H4 (cell line): ENCODE measurements at places on chromosomes 2 and 18. TPM values are rescaled to one million over a fixed set of nuclear protein-coding genes. Genes with fewer than 3 reads are reported as not detected.

The WDSUB1 gene
- 4.2 and 6.1 TPM in 2 replicates for total RNA-seq

The LIMS3 gene
- not detected in 2 replicates for total RNA-seq

The MARCHF4 gene
- total RNA-seq: 0.15 and 0.29 TPM in 2 replicates

The FSIP2 gene
- under 0.01 TPM in 2 replicates for total RNA-seq

The SCN2A gene
- 0.10 and 0.64 TPM in 2 replicates for total RNA-seq

The STARD6 gene
- not detected in 2 replicates for total RNA-seq

The CLEC4F gene
- total RNA-seq: not detected in 2 replicates

The TM4SF20 gene
- total RNA-seq: 0.04 TPM in 1 of 2 replicates, not detected in the other

DNA sequence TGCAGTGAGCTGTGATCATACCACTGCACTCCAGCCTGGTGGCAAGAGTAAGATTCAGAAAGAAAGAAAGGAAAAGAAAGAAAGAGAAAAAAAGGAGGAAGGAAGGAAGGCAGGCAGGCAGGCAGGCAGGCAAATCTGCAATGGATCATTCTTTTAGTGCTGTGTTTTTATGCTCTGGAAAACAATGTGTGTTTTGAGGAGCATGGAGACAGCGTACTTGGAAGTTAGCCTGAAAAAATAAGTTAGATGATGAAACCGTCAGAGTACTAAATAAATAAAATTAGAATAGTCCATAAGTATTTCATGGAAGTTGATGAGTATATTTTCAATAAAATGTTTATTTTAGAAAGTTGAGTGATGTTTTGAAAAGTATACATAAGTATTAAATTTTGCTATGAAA is 366.4 kb upstream of the CDH20 start:
- no peak for DNase-seq

- no peak for DNase-seq
These were observed 3.8 kb upstream of the SLC8A1 start for GRCh38 chr2:40455661-40456060.

DNA sequence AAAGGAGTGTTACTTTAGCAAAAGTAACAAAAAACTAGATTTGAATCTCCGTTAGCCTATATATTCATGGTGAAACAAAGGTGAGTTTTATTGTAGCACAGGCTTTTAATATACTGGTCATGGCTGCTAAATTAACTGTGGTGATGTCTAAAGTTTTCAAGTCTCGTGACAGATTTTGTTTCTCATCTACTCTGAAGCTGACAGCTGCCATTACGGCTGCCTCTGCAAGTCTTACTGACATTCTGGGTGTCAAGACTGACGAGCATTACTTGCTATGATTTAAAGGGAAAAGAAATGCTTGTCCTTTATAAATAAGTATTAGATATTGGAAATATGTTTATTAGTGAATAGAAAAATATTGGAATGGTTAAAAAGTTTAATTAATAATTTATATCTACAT is 207.7 kb downstream of the DSEL start:
- DNase-seq: no peak

GRCh38 chr2:32060266-32060665 is 3.1 kb upstream of the SPAST start:
- no peak for DNase-seq

- no peak for DNase-seq
These were observed 24.4 kb upstream of the GAREM2 start for GRCh38 chr2:26148501-26148900.

- DNase-seq: no peak
These were observed 11.3 kb downstream of the OSR1 start for GRCh38 chr2:19346983-19347618.

GRCh38 chr18:62399781-62400308 is 74.7 kb downstream of the TNFRSF11A start:
- peak; percentile 72 for DNase-seq

DNA sequence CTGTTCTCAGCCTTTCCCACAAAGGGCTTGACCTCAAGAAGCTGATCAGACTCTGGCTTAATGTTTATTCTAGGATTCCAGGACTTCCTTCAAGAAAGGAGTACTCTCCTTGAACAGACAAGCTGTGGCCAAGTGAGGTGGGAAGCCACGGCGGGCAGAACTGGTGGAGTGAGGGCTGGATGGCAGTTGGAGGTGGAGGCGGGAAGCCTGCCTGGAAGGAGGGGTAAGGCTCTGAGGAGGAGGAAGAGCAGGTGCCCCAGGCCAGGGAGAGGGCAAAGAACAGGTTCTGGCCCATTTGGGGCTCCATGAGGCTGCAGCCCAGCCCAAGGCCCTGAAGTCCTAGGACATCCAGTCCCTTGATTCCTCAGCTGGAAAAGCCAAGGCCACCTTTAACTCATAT is 143.9 kb downstream of the CYP26B1 start:
- no peak for DNase-seq

GRCh38 chr2:123895651-123896050 is 129.4 kb upstream of the CNTNAP5 start:
- no peak for DNase-seq

DNA sequence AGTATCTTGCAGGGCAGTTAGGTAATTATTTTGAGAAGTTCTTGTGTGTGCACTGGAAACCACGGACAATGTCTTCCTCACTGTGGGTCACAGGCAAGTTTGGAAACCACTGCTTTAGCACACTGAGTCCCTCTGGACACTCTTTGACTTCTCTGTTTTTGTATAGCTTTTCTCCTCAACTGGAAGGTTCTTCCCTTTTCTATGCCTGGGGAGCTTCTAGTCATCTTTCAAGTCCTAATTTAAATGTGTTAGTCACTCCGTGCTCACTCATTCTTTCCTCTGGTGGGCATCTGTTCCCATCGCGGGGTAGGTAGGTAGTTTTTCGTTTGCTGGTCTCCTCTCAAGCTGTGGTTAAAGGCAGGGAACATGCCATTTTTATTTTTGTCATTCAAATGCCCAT is 32.1 kb downstream of the E2F6 start:
- DNase-seq: no peak

DNA sequence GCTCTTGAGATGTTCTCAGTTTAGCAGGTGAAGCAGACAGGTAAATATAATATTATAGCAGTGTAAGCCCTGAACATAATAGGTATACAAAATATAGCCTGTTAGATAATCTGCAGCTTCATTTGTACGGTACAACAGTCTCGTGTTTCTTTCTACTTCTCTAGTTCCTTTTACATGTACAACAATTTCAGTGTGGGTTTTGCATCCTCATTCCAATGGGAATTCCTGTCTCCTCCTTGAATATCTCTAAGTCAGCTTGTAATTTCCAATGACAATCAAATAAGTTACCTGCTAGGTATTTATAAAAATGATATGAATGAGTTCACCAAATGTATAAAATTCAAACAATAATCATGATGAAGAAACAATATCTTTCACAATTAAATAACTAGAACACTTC is 330.0 kb upstream of the RND3 start:
- DNase-seq: no peak

GRCh38 chr2:238974501-238975166 is 126.7 kb downstream of the TWIST2 start:
- peak; percentile 91 for DNase-seq

DNA sequence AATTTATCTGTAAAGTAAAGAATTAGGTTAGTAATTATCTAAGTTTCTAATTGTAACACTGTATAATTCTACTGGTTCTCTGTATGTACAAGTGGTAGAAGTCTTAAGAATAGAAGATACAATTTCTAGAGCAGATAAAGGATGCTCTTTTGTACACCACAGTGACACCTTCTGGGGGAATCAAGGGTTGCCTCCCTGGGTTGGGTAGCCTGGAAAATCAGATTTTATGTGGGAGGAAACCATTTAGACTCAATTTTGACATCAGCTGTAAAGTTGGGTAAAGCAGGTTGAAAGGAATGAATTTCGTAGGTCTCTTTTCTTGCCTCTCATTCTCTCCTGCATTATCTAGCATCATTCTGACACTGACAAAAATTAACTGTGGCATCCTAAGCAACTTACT is 354.8 kb downstream of the DCC start:
- no peak for DNase-seq

GRCh38 chr18:568731-569130 is 11.4 kb upstream of the CETN1 start:
- DNase-seq: no peak

DNA sequence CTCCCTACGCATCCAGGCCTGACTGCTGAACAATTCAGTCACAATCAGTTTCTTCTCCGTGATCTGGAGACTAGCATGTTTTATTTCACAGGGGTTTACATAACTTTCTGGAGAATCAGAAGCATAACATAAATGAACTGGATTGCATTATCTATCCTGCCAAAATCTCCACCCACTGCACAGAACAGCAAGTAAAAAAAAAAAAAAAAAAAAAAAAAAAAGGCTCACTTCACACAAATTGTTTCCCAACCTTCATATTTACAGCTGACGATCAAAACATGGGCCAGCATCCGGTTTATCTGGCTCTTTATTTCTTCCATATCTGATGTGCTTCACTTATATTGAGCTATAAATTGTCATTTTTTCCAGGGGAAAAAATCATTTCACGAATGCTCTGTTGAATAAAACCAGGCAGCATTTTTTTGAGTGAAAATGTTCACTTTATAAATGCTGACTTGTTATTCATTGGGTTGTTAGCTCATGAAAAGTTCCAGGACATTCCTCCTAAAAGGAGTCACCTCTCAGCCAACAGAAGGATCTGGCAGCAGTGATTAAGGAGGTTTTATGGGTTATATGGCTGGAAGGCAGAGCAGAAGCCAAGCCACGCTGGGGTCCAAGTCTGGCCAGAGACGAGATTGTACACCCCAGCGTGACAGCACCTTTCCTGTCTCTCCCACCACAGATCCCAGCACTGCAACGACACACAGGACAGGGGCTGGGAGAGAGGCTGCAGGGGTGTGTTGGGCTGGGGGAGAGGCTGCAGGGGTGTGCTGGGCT is 51.2 kb upstream of the GLI2 start:
- DNase-seq: no peak

- DNase-seq: no peak
These were observed at the start of gene MYCN for GRCh38 chr2:15939854-15940660. TSS of gene MYCN (plus strand) at chr2:15940550. CDS start at chr2:15942065, 1,515 bp downstream.

DNA sequence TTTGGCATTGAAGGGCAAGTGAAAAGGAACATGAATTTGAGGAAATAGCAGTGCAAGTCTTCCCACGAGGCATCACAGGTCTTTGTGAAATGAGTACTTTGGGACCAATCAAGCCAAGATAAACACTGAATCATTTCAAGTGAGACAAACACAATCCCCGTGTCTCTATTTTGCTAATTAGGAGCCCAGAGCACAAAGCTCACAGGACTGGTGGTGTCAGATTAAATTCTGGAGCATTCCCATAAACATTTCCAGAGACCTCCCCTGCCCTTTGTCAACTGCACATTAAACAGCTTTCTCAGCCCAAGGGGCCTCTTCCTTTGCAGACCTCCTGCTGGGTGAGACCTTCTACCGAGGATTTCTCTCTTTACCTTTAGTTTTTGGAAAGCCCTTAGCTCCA is 50.7 kb downstream of the DAPL1 start:
- DNase-seq: no peak

DNA sequence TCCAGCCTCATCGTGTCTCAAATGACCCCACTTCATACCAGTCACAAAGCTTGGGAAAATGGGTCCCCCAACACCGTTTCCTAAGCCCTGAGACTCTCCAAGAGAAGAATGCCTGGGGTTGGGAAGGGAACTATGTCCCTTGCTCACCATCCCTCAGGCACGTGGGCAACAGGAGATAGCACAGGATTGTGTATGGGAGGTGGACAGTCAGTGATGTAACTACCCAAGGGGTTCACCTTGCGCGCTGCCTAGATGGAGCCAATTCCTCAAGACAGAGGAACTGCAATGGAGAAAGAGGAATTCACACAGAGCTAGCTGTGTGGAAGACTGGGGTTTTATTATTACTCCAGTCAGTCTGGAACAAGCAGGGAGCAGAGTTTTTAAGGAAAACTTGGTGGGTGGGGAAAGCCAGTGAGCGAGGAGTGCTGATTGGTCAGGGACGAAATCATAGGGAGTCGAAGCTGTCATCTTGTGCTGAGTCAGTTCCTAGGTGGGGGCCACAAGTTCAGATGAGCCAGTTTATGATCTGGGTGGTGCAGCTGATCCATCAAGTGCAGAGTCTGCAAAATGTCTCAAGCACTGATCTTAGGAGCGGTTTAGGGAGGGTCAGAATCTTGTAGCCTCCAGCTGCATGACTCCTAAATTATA is 13.8 kb upstream of the CXCR1 start:
- DNase-seq: no peak

GRCh38 chr2:929925-930324 is 20.7 kb upstream of the SNTG2 start:
- no peak for DNase-seq

DNA sequence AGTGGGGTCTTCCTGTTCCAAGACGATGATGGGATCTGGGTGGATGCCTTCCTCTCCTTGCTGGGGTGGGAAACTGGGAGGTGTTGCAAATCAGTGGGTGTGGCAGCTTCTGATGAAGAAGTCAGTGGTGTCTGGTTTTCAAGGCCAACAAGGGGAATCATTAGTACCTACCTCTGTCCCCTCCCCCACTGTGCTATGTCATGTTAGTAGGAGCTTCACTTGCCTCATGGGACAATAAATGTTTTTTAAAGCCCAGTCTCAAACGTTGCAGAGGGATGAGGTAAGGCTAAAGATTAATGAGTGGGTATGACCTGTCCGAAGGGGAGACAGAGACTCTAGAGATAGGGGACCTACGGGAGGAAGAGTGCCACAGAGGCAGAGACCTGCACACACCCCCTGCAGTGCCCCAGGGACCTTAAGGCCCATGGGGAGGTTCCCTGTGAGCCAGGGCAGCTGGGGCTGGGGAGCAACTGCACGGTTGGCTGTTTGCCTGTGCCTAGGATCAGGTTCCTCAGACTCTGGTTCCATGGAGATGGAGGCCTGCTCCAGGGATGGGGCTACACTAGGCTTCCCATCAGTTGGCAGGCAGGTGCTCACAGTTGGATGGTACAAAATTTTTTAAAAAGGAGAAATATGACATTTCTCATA is 37.8 kb upstream of the SLC1A4 start:
- DNase-seq: no peak

- DNase-seq: no peak
These were observed 28.8 kb downstream of the RAB1A start for GRCh38 chr2:65101071-65101470.

- no peak for DNase-seq
These were observed 1007.7 kb upstream of the KLHL29 start for GRCh38 chr2:22377268-22377667.

DNA sequence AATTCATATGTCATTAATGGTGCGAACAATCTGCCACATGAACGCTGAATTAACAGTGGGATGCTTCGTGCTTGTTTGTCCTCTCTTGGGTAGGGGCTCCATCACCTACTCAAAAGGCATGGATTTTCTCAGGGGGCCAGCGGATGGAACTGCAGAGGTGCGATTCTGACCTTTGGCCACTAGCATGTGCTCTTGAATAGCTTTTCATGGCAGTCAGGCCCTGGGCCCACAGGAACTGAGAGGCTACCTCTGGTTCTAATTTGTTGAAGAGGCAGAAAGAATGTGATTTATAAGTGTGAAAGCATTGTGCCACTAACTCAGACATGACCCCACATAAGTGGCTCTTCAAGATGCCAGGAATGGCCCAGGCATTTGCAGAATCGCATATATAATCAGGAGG is 283.2 kb downstream of the INSIG2 start:
- peak; percentile 32 for DNase-seq

- no peak for DNase-seq
These were observed 15.2 kb downstream of the LCLAT1 start for GRCh38 chr2:30462131-30462857.
